Fibroblast of skin of back (primary cell): ENCODE measurements at places on chromosomes 6 and 20.

GRCh38 chr6:41939848-41940758 lies 1.5 kb downstream of the CCND3 start:
- DNase-seq, result peak; percentile 40

- peak; percentile 97 for DNase-seq
Measured at GRCh38 chr6:100175814-100176310, 181.8 kb upstream of the MCHR2 start.

DNA sequence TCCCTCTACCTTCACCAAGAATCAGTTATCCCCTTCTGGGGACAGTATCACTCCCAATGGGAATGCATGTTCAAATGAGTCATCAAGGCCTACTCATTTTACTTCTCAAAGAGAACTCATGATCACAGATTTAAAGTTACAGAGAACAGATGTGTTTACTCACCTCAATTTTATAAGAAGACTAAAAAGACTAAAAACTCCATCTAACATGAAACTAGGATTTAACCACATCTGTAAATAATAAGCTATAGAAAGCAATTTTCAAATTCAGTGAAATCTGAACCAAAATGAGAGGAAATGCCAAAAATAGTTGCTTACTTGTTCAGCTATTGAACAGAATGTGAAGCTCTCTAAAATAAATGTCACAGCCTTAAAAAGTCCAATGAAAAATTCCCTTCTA lies 300.1 kb upstream of the KCNQ5 start:
- peak; percentile 62 for DNase-seq

DNA sequence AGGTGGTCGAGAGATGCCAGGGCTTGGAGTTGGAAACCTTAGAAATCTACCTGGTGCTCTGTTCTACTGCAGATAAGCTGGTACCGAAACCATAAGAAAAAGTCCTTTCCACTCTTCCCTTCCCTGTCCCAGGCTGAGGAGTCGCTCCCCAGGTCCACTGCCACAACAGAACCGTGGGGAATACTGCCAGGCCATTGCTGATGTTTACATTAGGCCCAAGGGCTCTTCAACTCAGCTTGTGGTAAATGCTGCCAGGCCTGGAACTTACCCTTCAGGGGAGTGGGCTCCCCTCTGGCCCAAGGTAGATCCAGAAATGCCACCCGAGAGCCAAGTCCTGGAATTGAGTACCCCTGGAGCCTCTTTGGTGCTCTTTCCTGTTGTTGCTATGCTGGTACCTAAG lies 388.4 kb downstream of the ESR1 start:
- DNase-seq, result no peak

DNA sequence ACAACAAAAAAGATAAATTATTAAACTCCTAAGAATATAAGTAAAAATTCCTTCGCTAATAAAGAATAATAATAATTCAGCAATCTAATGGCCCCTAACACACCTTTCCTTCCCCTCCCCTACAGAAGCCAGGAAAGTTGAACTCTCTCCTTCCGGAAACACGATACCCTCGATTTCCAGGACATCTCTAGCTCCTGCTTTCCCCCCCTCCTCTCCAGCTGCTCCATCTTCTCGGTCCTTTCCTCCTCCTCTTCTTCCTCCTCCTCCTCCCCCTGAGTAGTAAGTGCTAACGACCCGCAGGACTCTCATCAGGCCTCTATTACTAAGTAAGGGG lies 603 bp downstream of the TASP1 start:
- no peak for DNase-seq

GRCh38 chr6:93165850-93166430 lies 253.4 kb downstream of the EPHA7 start:
- DNase-seq, result no peak

DNA sequence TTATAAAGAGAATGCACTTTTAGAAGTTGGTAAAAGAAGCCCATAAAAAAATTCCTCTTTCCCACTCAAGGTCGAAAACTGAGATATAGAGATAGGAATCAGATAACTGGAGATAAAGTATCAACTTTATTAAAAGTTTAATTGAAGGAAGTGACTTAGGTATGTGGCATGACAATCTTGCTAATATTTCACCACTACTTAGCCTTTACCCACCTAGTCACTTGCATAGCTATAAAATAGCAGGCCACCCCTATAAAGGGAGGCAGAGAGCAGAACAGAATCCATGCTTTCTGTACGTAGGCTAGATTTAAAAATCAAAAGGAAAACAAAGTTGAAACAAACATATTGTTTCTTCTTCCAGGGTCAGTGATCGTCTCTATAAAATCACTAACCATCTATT lies 13.2 kb upstream of the TBC1D32 start:
- no peak for DNase-seq

GRCh38 chr6:31098449-31098938 lies 13.9 kb downstream of the C6orf15 start:
- DNase-seq, result no peak

DNA sequence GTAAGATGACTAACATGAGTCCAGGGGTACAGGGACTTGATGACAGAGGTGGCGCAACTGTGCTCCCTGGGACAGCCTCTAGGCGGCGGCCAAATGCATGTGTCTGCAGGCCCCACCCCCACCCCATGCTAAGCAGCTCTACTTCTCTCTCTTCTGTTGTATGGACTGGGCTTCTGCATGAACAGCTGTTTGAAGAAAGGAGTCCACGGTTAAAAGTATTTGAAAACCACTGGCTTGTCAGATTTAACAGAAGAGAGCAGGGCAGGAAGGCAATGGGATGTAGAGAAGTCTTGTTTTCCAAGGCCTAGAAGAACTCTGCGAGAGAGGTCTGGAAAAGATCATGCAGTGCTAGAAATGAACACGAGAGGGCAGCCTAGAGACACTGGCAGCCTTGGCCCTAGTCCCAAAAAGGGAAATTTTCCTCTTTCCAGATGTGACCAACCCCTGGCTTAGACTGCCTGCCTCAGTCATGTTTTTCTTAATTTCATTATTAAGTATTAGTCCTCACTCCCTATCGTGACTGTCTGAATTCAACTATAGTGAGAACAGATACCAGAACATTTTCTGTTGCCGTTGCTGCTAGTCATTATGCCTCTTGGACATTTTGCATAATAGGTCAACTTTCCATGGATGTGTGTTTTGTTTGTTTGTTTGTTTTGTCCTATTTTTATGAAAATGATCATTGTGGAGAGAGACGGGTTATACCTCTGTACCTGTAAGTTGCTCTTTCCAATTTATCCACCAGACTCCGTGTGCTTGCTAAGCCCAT lies 265.0 kb downstream of the ADGRG6 start:
- peak; percentile 54 for DNase-seq

DNA sequence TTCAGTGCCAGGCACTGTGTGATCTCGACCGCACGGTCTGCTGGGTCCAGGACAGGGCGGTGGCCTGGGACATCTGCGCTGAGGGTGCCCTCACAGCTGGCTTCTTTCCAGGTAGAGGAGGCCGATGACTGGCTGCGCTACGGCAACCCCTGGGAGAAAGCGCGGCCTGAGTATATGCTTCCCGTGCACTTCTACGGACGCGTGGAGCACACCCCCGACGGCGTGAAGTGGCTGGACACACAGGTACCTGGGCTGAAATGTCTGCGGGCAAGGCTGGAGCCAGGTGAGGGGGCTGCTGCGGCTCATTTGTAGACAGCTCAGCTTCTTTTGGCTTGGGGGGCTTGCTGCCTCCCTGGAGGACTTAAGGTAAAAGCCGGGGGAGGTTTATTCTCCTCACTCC lies 26.6 kb downstream of the PYGB start:
- DNase-seq, result no peak

GRCh38 chr6:34207695-34208443 lies 28.8 kb upstream of the HMGA1 start:
- DNase-seq, result no peak

DNA sequence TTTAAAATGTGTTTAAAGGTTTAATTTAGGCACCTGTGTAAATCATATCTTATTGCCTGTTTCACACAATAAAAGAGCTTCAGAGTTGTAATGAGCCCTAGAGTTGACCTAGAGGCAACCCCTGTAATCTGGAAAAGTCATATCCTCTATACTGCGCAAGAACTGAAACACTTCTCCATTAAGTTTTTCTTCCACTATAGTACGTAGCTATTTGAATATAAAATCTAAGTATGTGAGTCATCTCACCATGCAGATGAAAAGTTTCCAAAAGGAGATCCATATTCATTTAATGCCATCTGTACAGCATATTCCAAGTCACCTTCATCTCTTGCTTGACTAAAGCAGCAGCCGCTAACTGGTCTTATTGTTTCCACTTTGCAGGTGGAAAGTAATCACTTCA lies 26.0 kb upstream of the TAAR1 start:
- DNase-seq, result no peak

DNA sequence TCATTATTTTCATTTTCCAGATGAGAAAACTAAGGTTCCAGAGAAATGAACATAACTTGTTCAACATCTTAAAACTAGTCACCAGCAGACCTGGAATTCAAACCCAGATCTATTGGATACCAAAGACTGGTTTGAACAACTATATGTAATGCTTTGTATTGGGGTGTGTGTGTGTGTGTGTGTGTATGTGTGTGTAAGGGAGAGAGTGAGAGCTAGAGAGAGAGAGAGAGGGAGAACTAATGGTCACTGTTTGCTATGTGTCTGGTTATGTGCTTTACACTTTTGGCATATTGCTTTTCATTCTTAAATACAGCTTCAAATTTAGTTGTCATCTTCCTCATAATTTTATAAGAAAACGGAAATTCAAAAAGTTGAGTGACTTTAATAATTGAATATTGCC lies 134.7 kb upstream of the ZNF217 start:
- DNase-seq, result no peak

DNA sequence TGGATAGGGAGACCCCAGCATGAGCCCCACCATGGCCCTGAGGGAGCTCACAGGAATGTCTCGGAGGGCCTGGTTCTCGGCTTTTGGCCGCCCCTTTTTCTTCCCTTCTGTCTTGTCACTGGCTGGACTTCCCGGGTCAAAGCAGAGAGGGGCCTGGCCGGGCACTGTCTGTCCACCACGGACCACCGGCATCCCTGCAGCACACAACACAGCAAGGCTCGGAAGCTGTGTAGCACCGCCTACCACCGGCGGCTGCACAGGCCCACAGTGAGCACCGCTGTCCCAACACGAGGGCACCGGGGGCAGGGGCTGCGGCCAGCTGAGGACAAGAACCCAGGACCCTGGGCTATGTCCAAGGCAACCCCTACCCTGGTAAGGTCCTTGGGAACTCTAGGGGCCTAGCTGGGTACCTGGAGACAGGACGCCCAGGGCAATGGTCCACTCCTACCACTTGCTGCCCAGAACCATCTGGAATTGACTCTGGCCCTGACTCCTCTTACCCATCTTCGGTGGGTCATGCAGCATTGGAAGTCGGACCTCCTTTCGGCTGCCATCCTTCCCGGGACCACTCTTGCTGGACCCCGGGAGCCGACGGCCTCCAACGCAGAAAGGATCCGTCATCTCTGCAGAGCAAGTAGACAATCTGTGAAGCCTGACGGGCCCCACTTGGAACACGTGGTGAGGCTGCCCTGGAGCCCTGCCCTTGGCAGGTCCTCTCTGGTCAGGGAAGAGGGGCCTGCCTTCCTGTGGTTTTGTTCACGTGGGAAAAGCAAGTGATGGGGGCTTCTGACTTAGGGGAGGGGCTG lies 2.2 kb downstream of the ZNF512B start:
- no peak for DNase-seq

DNA sequence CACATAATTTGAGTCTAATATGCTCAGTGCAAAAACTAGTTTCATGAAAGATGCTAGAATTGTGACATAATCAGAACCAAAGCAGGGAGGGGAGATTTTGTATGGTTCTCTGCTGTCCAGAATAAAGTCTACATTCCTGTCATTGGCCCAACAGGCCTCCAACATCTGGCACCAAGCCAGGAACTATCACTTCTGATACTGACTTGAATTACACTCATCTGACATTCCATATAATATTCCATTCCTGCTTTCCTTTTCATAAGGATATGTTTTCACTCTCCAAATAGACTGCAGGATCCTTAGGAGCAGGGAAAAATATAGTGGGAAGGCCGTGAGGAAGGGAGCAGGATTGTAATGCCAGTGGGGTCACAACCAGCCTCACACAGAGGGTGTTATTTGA lies 84.6 kb upstream of the BTN3A2 start:
- DNase-seq, result no peak

GRCh38 chr6:22363166-22363713 lies 66.4 kb upstream of the PRL start:
- DNase-seq, result no peak

DNA sequence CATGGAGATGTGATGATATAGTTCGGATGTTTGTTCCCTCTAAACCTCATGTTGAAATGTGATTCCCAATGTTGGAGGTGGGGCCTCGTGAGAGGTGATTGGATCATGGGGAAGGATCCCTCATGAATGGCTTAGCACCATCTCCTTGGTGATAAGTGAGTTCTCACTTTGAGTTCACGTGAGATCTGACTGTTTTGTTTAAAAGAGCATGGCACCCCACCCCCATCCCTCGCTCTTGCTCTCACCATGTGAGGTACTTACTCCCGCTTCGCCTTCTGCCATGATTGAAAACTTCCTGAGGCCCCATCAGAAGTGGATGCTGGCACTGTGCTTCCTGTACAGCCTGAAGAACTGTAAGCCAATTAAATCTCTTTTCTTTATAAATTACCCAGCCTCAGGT lies 10.9 kb downstream of the SLC32A1 start:
- no peak for DNase-seq

DNA sequence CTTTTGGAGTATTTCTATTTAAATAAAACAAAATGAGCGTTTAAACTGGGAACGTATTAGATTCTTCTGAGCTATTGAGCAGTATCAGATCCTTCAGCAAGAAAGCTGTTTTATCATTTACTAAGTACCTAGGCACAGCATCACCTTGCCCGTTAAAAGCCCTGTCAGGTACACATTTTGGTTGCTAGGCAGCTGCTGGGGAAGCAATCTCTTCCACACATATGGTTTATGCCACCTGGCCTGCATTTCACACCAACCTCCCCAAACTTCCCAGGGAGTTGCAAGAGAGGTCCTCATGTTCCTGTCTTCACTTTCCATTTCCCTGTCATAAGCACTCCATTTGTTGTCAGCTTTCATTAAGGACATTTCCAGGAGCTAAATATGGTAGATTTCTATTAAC lies 400.1 kb downstream of the PLCB1 start:
- no peak for DNase-seq

DNA sequence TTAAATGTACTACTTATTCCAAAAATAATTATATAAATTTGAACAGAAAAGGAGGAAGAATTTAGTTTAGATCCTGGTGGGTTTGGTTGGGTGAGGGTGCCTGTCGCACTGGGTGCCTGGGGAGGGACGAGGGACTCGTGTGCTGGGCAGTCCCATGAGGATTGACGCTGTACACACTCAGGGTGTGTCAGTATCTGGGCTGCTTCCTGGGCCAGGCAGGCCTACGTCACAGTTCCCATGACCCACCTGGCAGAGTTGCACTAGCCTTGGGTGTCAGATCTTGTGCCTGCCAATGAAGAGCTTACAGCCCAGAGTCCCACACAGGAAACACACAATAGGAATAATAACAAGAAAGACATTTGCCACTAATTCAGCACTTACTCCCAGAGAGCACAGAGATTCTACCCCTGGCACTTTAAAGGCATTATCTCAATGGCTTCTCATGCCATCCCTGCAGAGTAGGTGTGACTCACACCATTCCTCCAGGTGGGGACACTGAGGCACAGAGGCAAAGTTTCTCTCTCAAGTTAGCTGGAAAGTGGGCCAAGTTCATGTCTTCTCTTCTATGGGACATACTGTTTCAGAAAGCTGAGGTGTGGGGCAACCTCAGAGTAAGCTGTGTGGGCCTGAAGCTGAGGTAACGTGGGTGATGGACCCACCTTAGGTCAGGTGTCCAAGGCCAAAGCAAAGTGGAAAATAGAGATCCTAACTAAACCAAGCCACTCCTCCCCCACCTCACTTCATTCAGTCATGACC lies 1.3 kb upstream of the SDCBP2 start:
- DNase-seq, result no peak
